ENCODE measurements at places on chromosomes 4 and X. TPM values are rescaled to one million over a fixed set of nuclear protein-coding genes. Genes with fewer than 3 reads are reported as not detected.

DNA sequence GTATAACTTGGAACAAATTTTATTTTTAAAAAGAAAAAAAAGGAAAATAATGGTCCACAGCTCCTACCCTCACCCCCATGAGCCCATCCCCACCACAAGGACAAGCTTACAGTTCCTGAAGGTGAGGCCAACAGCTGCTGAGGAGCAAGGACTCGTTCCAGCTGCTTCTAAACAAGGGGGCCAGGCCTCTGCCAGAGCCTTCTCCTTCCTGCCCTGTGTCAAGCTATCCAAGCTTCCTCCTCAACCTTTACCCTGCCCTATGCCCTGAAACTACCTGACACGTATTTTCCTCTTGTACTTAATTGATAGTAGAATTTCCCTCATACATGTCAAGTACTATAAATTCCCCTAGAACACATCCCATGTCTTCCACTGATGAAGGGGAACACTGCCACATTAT is 8.8 kb downstream of the SH3D19 start:
- DNase-seq = no peak

DNA sequence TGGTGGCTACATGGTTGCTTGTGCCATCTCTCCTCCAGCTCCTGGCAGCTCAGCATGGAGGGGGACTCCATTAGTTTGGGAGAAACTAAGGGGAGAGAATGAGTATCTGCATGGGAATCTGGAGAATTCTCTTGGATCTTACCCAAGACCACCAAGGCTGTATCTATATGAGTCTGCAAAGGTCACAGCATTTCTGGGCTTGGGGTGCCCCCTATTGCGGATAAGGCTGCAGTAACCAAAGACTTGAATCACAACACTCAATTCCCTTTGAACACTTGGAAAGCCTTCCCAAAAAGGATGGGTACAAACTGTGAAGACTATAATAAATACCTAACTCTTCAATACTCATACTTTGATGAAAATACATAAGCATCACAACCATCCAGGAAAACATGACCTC is 623.5 kb upstream of the NR3C2 start:
- no peak for DNase-seq

DNA sequence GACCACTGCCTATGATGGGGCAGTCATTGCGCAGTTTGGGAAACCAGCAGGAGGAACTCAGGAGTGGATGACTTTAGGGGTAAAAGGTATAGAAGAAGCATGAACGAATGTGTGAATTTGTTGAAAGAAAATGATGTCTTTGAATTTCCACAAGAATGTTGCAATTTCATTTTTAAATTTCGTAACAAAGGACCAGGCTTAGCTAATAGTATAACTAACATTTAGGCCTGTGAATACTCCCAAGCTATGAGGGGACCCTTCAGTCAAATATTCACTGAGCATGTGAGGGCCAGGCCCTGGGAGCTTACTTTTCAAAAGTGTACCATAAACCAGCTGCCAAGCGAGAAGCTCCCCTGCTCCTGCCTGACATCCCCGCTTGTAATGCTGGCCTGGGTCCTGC is 5.3 kb downstream of the MPC1L start:
- DNase-seq = no peak

DNA sequence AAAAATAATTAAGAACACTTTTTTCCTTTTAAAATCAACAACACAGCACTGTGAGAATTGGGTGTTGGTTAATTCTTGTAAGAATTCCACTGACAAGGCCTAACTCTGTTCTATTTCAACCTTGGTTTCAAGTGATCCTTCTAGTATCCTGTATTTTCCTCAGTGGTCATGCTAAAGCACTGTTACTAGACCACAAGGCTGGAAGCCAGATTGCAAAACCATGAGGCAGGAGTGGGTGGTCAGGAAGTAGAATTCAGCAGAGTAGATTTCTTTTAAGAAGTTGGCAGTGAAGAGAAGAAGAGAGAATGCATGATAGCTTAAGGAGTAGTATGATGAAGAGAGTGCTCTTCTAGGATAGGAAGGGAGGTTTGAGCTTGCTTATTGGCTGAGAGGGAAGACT is 71.6 kb upstream of the LEF1 start:
- DNase-seq = no peak

DNA sequence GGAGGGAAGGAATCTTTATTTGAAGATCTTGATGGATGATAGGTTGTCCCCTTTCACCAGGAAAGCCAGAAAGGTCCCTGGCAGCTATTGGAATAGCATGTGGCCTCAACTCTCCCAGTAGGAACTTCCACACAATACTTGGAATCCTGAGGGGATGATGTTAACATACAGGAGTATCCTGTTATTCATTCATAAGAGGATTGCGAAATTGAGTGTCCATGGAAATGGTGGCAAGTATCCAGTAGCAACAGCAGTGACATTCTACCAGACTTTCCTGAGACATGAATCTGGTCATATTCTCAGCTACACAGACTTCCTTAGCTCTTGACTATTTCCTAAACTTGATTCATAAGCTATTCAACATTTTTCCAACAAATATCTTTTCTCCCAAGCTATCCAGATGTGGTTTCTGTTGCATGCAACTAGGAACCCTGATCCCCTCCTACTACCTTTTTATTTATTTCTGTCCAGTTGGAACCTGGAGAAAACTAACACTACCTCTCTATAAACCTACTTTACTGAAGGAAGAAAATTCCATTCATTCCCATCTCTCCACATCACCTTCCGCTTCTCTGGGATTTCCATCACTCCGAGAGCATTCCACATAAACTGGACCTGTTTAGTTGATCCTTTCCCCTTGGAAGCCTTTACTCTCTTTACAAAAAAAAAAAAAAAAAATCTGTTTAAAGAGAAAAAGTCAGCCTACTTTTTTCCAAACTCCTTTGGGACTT is 101.8 kb downstream of the ANXA5 start:
- DNase-seq = no peak

The FIP1L1 gene
- total RNA-seq = 28.2 TPM

GRCh38 chr4:15777697-15778288 is 335 bp upstream of the CD38 start:
- DNase-seq = no peak

- DNase-seq = no peak
Measured at GRCh38 chrX:153030801-153031200, 25.5 kb upstream of the PNMA3 start.

The CT45A2 gene
- total RNA-seq = not detected

GRCh38 chr4:185867770-185868169 is 55.8 kb upstream of the SORBS2 start:
- DNase-seq = no peak
